ENCODE measurements at places on chromosomes 6 and 20. TPM values are rescaled to one million over a fixed set of nuclear protein-coding genes. Genes with fewer than 3 reads are reported as not detected.

MROH8 gene
- polyA plus RNA-seq, result 7.9 TPM

CCDC170 gene
- polyA plus RNA-seq, result 3.1 TPM

DNA sequence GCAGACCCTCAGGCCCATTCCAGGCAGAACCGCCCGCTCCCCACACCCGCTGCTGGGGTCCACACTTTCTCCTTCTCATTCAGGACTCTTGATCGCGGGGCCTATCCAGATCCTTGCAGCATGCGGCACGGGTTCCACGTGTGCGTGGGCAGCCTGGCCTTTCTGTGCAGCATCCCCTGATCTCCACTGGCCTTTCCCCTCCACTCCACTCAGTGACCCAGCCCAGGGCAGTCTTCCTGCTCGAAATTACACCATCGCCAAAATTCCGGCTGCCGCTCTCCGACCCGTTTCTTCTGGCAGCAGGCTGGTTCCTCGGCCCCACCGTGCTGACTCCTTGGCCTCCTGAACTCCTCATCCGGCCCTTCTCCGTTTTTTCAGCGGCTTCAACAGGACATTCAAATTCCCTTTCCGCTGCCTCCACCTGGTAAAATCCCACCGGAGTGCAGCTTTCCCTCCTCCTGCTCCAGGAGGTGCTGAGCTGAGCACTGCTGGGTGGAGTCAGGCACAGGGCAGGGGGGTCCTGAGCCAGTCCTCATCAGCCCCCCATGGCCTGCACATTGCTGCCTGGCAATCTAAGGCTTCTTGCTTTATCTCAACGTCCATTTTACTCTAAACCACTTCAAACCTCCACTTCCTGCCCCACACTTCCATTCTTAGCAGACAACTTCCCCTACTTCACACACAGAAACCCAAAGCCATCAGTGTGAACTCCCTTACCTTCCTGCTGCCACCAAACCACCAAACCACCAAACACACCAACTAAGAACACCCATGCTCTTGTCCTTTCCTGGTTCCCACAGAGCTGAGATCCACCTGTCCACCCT, 9.0 kb downstream of the SFT2D1 start:
- no peak for DNase-seq

GRCh38 chr20:25239387-25240370, 8.2 kb upstream of the PYGB start:
- no peak for DNase-seq

- no peak for DNase-seq
These were observed 53.6 kb downstream of the EZR start for GRCh38 chr6:158765499-158766068.

DNA sequence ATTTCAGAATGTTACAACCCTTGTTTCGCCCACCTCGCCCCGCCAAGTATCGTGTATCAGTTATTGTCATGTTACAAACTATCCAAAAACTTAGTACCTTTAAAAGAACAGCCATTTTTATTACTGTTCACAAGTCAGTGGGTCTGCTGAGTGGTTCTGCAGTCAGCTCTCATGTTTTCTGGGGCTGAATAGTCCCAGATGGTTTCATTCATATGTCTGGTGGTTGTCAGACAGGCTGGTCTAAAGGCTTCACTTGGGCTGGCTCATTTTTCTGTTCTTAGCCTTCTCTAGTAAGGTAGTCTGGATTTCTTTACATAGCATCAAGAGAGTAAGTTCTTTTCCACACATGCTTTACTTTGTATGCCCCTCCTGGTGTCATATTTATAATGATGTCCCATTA, 8.6 kb downstream of the ZNF292 start:
- no peak for DNase-seq

GRCh38 chr20:63096681-63097335, 90.0 kb upstream of the BHLHE23 start:
- DNase-seq, result no peak

All from right renal cortex interstitium (tissue), 3 donors.